Glutamatergic neuron (in vitro differentiated cells): ENCODE measurements at places on chromosomes 6 and 20. TPM values are rescaled to one million over a fixed set of nuclear protein-coding genes. Genes with fewer than 3 reads are reported as not detected.

DNA sequence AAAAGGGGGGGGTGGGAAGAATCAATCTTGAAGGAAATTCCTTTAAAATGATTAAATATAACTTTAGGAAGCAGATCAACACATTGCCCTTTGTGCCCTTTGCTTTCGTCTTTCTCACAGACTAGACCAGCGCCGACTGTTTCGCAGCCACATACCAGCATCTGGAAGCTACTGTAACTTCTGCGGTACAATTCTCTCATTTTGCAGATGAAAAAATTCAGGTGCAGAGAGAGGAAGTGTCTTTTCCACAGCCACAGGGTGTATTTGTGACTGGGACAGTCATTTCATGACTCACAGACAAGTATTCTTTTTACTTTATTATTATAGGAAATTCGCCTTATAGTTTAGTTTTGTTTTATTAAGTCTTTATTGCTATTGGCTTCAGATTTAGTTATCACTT, 84.2 kb downstream of the UST start:
- H3K4me3 ChIP-seq, result no peak overlapping the region
- H3K36me3 ChIP-seq, result no peaks in the 10 kb centered on the region
- no peak overlapping the region for H3K27ac ChIP-seq
- H3K4me1 ChIP-seq, result peaks cover 6% of the 10 kb centered on the region
- H3K27me3 ChIP-seq, result no peaks in the 10 kb centered on the region

- H3K4me3 ChIP-seq, result no peak overlapping the region
- H3K4me1 ChIP-seq, result no peaks in the 10 kb centered on the region
- no peak overlapping the region for H3K27ac ChIP-seq
- no peaks in the 10 kb centered on the region for H3K27me3 ChIP-seq
- DNase-seq, result no peak
- H3K36me3 ChIP-seq, result no peaks in the 10 kb centered on the region
Observed at GRCh38 chr6:2507521-2508037, 243.1 kb downstream of the MYLK4 start.

GRCh38 chr20:49999329-49999728, 16.5 kb downstream of the SNAI1 start:
- no peak for DNase-seq
- H3K36me3 ChIP-seq, result no peaks in the 10 kb centered on the region
- peaks cover 7% of the 10 kb centered on the region for H3K27me3 ChIP-seq
- H3K4me1 ChIP-seq, result peaks cover 5% of the 10 kb centered on the region
- H3K27ac ChIP-seq, result no peak overlapping the region
- no peak overlapping the region for H3K4me3 ChIP-seq

Gene SMOC2
- total RNA-seq, result 0.44 TPM

DNA sequence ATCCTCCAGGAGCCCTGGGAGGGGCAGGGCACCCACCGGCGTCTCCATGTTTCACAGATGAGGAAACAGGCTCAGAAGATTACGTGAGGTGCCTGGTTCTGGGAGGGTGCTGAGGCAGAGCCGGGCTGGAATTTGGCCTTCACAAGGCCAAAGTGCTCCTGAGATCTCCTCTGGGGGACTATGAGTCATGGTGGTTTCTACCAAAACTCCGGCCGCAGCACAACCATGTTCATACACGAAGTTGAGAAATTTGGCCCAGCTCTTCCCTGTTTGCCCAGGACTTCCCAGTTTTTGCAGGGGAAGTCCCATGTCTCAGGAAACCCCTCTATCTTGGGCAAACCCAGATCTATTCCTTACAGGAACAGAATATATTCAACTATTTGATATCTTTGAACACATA, 172.9 kb upstream of the CDYL start:
- peaks cover 14% of the 10 kb centered on the region for H3K4me1 ChIP-seq
- no peaks in the 10 kb centered on the region for H3K27me3 ChIP-seq
- DNase-seq, result no peak
- no peak overlapping the region for H3K27ac ChIP-seq
- peaks cover 12% of the 10 kb centered on the region for H3K36me3 ChIP-seq

Gene RAB22A
- 9.5 TPM for total RNA-seq
